NCI-H82 (cell line): ENCODE measurements at places on chromosomes 16 and 17.
A peak's percentile ranks its signal among the peaks of the same experiment; 100 is the strongest.

- peak; percentile 100 for DNase-seq
Measured at GRCh38 chr17:7695586-7695985, 7.3 kb downstream of the WRAP53 start.

GRCh38 chr16:26118575-26118974 lies 426.8 kb downstream of the HS3ST4 start:
- no peak for DNase-seq

DNA sequence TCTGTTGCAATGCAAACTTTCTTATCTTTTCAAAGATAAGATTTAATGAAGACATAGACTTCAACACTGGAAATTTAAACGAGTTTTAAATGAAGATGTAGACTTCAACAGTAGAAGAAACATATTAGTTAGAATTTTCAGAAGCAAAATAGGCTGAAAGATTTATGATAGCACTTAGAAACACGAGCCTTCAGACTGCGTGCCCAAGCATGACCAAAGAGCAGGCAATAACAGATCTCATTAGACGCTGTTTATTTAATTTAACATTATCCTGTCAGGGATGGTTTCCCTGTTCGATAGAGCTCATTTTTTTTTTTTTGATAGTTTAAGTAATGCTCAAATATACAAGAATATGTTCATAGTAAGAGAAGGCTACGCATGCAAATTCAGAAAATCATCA lies 604.7 kb upstream of the SOX9 start:
- DNase-seq, result no peak

DNA sequence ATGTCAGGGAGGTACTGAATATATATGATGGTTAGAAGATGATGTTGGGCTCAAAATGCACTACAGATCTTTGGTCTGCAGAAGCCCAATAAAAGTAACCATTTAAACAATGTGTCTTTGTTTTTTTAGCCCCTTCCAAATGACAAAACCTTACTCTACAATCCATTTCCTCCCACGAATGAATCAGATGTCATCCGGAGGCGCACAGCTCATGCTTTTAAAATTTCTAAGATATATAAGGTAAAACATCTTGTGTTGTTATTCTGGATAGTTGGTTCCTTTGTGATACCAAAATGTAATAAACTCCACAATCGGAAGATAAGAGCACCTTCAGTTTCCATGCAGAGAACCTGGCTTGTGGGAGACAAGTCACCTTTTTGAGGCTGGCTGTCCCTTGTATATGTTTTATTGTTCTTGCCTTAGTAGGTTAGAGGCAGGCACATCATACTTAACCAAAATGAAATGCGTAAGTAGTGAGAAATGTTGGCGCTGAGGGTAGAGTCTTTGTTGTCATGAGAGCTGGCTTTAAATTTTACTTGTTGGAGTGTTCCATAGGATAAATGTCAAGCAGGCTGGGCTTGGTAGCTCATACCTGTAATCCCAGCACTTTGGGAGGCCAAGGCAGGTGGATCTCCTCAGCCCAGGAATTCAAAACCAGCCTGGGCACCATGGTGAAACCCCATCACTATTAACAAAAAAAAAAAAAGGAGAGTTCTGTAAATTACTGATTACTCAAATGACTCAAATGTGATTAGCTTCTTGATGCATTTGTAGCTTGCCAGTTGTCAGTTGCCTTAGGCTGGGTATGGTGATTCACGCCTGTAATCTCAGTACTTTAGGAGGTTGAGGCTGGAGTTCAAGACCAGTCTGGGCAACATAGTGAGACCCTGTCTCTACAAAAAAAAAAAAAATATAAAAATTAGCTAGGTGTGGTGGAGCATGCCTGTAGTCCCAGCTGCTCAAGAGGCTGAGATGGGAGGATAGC lies 19.7 kb upstream of the SNTB2 start:
- no peak for DNase-seq

GRCh38 chr17:8227238-8227581 lies 16.8 kb upstream of the AURKB start:
- no peak for DNase-seq

GRCh38 chr17:38579934-38580333 lies 25.8 kb downstream of the SRCIN1 start:
- DNase-seq, result peak; percentile 93

DNA sequence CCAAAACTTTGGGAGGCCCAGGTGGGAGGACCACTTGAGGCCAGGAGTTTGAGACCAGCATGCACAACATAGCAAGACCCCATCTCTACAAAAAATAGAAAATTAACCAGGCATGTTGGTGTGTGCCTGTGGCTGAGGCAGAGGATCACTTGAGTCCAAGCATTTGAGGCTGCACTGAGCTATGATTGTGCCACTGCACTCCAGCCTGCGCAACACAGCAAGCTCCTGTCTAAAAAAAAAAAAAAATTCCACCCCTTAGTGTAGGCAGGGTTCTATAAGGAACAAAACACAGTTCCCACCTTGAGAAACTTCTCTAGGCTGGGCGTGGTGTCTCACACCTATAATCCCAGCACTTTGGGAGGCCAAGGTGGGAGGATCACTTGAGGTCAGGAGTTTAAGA lies 36.3 kb upstream of the HAPSTR1 start:
- no peak for DNase-seq
